ENCODE measurements at places on chromosomes 11 and 22.

DNA sequence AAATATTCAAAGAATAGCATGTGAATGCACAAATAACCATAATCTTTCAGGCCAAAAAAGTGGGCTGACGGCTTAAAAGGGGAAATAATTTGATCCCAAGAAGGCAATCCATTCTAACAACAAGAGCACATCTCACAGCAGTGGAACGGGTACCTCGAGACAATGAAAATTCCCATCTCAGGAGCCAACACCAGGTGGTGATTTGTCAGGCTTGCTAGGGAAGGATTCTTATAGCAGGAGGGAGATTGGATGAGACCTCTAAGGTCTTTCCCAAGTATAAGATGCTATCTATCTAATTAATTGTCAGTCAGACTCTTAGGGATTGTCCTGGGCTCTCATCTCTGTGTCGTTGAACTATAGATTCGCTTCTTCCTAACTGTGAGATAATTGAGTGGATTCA is 284.0 kb downstream of the ETS1 start:
- DNase-seq, result no peak

- DNase-seq, result no peak
Observed at GRCh38 chr11:5604896-5605295, 8.5 kb downstream of the TRIM6 start.

GRCh38 chr22:37427135-37427710 is at the start of gene ELFN2:
ELFN2 (minus strand) TSS chr22:37427479; CDS start chr22:37375534, 51,945 bp downstream.
- DNase-seq, result peak; percentile 72

DNA sequence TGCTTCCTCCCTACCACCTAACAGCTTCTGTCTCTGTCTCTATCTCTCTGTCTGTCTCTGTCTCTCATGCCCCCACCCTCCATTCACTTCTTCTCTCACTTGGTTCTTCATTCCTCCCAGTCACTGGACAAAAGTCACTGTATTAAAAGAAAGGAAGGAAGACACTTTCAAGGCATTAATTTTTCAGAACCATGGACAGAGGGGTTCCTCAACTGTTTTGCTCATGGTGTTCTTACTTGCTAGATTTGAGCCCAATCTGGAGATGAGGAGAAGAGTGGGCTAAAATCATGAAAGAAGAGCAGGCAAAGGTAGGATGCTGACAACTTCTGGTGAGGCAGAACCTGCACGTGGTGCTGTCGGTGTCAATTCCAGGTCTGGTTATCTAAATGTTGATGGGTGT is 116.7 kb upstream of the LARGE1 start:
- no peak for DNase-seq

DNA sequence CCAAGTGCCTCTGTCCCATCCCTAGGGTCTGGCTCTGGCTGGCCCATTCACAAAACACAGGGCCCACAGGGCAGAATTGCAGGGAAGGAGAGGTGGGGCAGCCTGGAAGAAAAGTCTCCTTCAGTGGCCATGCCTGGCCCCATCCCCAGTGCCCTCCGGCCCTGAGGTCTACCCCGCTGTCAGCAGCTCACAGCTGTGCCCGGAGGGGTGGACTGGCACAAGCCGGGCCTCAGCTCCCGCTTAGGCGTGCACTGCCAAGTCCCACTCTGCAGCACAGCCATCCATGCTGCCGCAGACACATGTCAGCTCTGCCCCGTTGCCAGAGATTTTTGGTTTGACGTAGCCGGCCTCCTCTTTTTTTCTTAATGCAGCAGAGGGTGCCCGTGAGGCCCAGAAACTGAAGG is 3.9 kb upstream of the SCN2B start:
- peak; percentile 91 for DNase-seq

DNA sequence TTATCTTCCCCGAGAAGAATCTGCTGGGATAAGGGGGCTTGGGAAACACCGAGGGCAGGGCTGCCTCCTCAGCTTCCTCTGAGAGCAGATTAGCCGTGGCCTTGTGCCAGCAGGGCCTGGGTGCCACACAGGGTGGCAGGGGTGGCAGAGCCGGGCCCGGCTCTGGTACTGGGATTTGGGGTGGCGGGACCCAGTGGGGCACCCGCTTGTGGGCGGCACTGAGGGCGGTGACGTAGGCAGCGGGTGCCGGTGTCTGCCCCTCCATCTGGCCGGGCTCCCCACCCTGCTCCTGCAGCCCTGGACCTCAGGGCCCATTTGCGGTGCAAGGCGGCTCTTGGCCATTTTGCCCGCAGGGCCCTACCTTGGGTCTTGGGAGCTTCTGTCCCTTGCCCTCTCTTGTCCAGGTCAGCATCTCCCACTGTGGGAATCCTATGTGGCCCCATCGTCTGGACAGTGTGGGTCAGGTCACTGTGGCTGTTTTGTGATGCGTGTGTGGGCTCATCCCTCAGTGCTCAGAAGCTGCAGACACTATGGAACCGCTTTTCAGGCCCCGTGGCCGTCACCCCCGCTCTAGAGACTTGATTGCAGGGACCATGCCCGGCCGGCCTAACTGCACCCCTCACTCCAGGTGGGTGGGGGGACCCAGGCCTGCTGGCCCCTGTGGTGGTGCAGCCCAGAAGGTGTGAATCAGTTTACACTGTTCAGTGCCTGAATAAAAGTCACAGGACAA is 29.7 kb upstream of the KRTAP5-6 start:
- DNase-seq, result no peak

Measured in femur (tissue), 1 donor.